ENCODE measurements at places on chromosomes 6 and 20.

- no peak for DNase-seq
Measured at GRCh38 chr20:33916768-33917167, 76.9 kb upstream of the RALY start.

GRCh38 chr6:104688283-104688969, 171.3 kb downstream of the HACE1 start:
- no peak for DNase-seq

- no peak for DNase-seq
Measured at GRCh38 chr20:50353289-50353961, 156.8 kb upstream of the PTPN1 start.

DNA sequence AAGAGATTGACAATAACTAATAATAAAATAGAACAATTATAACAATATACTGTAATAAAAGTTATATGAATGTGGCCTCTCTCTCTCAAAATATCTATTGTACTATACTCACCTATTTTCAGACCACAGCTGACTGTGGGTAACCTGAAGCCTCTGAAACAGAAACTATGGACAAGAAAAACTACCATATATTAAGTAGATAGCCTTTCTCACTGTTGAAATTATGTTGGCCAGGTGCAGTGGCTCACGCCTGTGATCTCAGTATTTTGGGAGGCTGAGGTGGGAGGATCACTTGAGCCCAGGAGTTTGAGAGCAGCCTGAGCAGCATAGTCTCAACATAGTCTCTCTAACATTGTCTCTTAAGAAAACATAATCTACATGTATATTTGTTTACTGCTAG, 89.9 kb downstream of the DOK5 start:
- no peak for DNase-seq

- DNase-seq = no peak
Measured at GRCh38 chr6:13715444-13715883, 3.8 kb upstream of the RANBP9 start.

- no peak for DNase-seq
Measured at GRCh38 chr6:105038259-105038658, 81.4 kb downstream of the LIN28B start.

DNA sequence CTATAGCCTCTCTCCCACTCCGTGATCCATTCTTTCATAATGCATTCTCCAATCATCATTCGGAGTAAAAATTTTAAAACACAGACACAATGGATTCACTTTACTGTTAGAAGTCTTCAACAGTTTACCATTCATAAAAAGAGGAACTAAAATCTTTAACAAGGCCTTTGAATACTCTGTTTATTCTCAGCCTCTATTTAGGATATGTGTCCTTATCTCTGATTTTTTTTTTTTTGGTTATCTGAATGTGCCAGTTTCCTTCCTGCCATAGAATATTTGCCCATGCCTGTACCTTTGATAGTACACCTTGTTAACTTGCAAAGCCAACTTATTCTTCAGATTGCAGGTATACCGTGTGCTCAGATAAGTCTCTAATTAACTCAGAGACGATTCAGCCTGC, 11.1 kb downstream of the CRISP1 start:
- no peak for DNase-seq
